AG09309 (cell line): ENCODE measurements at places on chromosomes 2 and 18.
A peak's percentile ranks its signal among the peaks of the same experiment; 100 is the strongest.

- DNase-seq = no peak
These were observed 1.2 kb downstream of the ALK start for GRCh38 chr2:29920130-29920577.

- no peak for DNase-seq
These were observed 17.5 kb upstream of the ARHGEF4 start for GRCh38 chr2:130819226-130819607.

- no peak for DNase-seq
These were observed 110.6 kb downstream of the ATL2 start for GRCh38 chr2:38266382-38267061.

GRCh38 chr18:33805592-33805991, 227.6 kb downstream of the ASXL3 start:
- no peak for DNase-seq

DNA sequence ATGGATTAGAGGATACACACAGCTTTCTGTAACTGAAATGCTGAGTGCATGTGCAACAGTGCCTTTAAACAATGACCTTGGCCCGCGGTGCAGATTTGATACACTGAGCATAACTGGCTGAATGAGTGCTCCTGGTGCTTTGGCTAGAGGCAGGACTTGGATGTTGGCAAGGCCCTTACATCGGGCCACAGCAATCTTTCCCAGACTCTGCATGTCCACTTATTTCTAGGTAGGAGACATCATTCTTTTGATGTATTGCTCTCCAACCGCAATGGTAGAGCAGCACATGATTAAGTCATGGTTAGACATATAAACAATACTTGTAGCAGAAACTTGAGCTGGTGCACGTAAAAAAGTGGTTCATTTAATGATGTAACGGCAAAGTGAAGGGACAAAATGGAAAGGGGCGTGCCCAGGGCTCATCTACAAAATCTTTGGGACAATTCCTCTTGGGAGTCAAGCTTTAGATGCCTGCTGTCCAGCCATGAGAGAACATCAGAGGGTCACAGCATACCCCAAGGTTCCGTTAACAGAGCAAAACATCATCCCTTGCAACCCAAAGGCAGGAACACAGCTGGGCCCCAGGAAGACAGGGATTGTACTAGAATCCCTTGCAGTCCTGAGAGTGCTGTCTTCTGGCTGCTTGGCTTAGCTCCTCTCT, 43.4 kb downstream of the RAB31 start:
- no peak for DNase-seq

GRCh38 chr2:100285011-100285410, 37.3 kb downstream of the LONRF2 start:
- DNase-seq = no peak

DNA sequence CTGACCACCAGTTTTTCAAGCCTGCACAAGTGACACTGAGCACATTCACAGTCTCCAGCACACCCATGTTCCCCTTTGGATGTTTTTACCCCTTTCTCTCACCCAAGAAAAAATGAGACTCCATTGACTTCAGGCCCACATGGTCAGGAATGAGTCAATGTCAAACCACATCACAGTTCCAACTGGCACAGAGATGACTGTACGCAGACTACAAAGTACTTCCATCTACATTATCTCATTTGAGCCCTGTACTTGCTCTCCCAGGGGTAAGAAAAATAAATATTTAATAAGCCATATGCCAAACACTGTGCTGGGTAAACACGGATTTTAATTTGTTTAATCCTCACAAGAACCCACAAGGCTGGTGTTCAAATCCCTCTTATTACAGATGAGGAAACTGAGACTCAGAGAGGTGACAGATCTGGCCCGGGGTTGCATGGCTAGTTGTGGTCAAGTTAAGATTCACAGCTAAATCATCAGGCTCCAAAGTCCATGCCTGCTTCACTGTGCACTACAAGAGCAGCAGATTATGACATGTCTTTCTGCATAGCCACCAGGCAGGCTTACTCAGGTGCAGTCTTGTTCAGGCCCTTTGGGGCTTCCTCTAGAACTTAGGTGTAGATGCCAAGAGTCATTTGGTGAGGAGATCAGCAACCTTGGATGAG, 106.1 kb downstream of the TXNL1 start:
- DNase-seq = no peak

DNA sequence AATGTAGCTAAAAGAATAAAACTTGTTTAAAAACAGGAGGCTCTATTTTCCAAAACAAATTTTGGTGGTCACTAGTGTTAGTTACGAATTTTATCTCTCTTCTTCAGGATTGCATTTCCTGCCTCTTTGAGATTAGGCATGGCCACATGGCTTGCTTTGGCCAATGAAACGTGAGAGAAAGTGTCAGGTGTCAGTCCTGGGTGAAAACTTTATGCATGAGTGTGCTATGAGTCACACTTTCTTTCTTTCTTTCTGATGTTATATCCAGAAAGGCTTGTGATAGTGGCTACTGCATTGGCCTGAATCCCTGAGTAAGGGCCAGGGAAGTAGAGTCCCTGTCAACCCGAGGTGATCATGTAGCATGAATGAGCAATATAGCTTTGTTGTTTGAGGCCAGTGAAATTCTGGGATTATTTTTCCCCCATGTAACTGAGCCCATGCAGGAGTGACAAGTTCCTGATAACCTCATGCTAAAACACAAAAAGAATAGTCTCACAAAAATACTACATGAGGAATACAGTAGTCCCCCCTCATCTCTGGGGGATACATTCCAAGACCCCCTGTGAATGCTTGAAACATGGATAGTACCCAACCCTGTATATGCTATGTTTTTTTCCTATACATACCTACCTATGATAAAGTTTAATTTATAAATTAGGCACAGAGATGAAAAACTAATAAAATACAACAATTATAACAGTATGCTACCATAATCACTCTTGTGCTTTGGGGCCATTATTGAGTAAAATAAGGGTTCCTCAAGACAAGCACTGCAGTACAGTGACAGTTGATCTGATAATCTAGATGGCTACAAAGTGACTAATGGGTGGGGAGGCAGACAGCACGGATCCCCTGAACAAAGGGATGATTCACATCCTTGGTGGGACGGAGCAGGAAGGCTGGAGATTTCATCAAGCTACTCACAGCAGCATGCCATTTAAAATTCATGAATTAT, 109.5 kb downstream of the CDC42EP3 start:
- DNase-seq = no peak

GRCh38 chr2:6920743-6921064, 3.5 kb downstream of the RNF144A start:
- DNase-seq = no peak

GRCh38 chr2:60365556-60365955, 187.9 kb downstream of the BCL11A start:
- no peak for DNase-seq

DNA sequence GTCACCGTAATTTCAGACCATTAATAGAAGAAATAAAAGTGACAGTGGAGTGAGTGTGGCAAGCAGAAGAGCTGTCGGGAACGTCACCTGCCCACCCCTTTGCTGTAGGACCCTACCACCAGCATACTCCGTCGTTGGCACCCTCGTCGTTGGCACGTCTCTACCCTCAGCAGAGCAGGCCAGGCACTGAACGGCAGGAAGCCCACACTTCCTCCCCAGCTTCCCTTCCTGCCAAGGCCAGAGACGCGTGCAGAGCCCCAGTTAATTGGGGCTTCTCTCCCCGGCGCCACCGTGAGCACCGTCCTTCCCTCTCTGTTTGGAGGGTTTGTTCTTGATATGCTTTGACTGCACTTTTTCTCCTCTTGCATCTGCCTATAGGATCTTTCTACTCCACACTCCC, 27.0 kb upstream of the NFATC1 start:
- DNase-seq = no peak

GRCh38 chr2:221372159-221372884, 199.8 kb downstream of the EPHA4 start:
- no peak for DNase-seq

DNA sequence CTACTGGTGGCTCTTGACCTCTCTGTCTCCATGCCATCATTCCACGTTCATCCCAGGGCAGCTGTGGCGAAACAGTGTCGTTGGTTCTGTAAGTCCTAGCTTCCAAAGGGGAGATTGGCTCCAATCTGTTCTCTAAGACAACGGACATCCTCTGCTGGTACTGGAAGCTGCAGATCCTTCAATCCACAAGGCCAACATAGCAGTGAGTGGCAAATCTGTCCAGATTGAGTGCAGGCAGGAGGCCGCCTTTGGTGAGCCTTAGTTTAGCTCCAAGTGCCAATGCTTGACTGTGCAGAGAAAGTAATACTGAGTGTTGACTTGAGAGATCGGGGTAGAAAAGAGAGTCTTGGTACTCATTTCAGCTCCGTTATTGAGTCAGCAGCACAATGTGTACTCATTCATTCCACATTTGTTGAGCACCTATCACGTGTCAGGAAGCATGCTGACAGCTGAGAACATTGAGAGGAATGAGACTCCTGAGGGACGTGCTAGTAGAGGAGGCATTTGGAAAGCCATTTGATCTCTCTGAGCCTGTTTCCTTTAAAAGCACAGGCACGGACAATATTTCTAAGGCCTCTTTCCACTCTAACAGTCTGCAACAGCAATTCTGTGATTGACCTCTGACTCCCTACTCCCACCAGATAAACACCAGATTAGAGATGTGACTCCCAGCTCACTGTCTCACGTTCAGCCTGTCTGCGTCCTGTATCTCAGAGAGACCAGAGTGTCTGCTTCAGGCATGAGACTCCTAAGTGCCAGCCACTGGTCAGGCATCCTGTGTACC, 306.0 kb downstream of the CLIP4 start:
- no peak for DNase-seq

GRCh38 chr2:206415618-206416243, 27.6 kb upstream of the ADAM23 start:
- DNase-seq = no peak

- DNase-seq = no peak
These were observed 47.8 kb upstream of the GALNT13 start for GRCh38 chr2:153823880-153824279.

DNA sequence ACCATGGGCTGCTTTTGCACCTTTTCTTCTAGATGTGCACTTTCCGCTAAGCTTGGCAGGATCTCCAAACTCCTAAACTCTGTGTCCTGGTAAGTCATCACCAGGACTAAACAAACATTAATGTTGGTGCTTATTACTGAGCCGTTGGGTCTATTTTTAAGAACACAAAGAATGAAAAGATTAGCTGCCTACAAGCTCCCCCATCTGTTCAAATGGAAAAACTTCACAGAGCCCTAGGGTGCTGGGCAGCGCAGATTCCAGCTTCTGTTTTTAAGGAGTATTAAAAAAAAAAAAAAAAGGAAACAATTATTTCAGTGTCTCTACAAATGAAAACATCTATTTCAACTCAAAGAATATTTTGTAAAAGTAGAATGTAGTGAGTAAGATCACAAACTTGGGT, 97.8 kb upstream of the AQP4 start:
- no peak for DNase-seq

DNA sequence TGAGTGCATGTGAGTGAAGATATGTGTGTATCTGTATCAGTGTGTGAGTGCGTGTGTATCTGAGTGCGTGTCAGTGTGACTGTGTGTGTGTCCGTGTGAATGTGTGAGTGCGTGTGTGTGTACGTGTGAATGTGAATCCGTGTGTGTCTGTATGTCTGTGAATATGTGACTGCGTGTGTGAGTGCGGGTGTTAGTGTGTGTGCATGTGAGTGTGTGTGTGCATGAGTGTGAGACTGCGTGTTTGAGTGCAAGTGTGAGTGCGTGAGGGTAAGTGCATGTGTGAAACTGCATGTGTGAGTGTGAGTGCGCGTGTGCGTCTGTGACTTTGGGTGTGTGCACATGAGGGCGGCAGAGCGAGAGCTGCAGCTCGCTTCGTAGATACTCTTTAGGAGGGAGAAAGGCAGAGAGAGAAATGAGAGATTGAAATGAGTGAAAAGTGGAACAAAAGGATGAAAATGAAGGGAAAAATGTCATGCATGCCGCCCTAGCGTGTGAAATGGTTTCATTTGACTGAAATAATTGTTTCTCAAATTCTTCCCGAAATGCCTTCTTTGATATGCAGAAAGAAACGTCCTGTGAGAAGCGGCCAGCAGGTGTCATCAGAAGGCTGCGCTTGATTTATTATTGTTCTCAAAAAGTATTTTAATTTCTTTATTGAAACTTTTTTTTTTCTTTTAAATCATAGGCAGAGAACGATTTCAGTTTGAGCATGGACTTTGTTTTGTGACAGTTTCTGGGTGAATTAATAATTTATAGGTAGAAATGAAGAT, 25.6 kb downstream of the ZNF407 start:
- no peak for DNase-seq

DNA sequence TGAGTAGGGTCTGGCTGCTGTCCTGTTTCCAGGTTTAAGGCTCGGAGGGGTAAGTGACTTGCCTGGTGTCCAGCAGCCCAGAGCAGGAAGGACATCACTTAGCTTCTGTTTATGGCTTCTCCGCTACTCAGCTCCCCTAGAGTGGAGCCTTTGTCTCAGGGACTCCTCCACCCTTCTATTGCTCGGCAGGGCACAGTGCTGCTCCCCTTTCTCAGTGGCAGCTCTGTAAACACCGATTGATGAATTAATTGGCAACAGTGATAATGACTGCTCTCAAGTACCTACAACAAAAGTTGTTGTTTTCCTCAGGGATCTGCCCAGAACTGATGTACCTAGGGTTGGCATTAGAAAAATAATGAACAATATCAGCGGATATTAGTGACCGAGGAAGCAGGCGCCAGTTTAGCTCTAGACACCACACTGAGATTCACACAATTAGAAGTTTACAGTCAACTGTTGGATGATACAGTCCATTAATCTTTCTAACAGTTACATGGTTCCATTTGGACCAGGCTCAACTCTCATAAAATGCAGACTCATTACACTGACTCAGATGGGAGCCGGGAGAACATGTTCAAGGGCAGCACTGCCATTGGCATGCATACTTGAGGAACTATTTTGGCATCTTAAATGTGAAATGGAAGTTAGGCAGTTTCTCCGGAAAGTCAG, 265.7 kb downstream of the MTX2 start:
- peak; percentile 79 for DNase-seq

DNA sequence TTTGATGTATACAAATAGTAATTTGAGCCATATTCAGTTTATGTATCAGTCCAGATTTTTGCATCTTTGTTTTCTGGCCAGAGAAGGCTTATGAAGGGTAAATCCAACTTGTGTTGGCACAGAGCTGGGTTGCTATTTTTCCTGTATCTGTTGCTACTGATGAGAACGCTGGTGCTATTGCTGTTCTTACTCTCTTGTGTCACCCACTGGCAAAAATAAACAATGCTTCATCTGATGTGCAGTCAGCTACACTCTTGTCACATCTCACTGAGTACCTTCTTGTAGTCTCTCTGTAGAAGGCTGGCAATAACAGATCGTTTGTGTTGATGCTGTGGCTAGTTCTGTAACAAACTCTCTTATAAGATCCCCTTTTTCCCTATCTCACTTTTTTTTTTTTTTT, 323.4 kb downstream of the CDH19 start:
- no peak for DNase-seq

DNA sequence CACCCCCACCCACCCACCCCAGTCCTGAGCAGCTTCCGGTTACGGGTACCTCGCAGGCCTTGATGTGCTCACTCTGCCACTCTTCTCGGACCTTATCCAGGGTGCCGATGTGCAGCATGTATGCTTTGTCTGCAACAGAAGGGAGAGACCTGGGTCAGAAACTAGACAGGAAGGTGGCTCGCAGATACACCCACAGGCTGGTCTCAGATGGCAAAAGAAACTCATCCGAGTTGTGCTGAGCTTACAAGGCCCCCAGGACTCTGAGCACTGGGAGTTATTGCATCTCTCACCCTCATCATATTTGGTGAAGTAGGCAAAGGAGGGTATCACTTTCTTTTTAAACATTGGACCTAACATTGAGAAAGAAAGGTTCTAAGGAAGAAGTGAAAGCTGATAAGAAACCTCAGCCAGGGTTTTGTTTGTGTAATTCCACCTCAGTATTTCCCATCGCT, 30.6 kb upstream of the EPG5 start:
- no peak for DNase-seq

GRCh38 chr2:133517876-133518275, 50.4 kb downstream of the NCKAP5 start:
- no peak for DNase-seq
